ENCODE measurements at places on chromosomes 12 and 14.

DNA sequence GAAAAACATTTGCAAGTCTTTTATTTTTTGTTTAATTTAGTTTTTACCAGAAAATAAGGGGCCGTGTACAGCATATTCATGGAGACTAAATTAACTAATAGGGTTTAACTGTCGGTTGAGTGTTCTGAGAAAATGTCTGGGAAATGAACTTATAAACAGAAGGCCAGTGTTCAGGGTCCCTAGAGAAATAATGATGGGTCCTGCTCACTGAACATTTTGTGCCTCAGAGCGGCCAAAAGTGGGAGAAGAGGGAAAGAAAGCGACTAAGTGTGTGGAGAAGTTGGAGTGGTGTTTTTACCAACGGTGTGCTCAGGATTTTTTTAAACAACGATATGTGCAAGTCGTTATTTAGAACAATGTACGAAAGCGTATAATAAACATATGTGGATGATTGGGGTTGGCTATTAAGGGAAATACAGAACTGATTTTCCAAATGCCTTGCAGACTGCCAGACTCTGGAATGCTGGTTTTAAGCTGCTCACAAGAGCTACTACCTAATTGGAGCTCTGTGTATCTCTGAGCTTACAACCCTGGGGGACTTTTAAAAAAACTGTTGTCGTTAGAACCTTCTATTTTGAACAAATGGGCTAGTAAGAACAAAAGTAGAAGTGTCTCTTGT is 166.7 kb downstream of the SLC38A4 start:
- DNase-seq = no peak

DNA sequence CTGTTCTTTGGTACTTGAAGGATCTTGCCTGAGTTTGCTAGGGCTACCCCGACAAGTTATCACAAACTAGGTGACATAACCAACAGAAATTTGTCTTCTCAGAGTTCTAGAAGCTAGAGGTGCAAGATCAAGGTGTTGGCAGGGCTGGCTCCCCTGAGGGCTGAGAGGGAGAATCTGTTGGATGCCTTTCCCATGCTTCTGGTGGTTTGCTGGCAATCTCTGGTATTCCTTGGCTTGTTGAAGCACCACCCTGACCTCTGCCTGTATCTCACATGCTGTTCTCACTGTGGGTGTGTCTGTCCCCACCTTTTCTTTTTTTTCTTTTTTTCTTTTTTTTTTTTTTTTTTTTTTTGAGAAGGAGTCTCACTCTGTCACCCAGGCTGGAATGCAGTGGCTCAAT is 81.2 kb downstream of the VCPKMT start:
- DNase-seq = no peak

DNA sequence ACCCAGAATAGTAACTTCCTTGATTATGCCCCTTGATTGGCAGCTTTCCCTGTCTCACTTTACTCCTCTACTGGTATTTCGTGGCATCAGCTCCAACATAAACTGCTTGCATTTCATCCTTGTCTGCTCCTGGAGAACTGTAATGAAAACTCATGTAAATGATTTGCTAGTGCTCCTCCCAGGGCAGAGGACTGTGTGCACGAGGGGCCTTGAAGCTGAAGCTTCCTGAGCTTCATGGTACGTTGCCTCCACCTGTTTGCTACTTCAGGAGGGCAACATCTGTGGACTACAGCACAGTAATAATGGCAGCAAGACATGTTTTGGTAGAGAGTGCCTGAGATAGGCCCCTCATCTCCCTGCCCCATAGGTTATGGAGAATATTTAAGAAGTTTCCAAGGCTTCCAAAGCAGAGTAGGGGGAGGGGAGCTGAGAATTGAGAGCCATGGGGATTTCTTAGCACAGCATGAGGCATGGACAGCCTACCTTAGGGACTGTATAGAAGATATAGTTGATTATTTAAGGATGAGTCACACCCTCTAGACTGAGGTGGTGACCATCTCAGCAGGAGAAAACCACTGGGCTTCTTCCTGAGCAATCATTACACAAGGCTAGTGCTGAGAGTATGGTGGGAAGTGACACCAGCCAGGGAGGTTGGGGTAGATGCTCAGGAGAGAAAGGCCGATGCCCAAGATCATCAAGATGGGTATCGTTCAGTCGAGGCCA is 29.5 kb downstream of the CCDC198 start:
- no peak for DNase-seq

DNA sequence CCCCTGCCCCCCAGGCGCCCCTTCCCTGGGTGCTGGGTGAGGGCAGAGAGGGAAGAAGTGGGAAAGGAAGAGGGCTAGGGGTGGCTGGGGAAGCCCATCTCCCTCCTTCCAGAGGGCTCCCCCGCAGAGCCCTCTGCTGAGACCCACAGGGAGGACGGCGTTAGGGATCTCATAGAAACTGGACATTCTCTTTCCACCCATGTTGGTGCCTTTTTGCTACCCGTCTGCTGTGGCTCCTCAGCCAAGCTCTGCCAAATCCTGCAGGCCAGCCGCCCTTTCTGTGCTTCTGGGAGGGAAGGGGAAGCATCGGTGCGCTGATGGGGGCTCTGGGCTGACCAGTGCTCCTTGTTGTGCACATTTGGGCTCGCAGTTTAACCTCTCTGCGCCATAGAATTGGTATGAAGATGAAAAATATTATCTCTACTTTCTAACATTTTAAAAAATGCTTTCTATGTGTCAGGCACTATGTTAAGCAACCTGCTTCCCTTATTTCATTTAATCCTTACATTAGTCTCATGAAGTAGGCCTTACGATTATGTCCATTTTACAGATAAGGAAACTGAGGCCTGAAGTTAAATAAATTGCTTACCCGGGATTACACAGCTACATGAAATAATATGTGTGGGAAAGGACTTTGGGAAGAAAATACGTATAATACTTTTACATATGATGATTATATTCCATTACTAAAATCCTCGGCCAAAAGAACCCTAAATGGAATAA is 981 bp downstream of the SLC48A1 start:
- DNase-seq = no peak

- DNase-seq = no peak
These were observed 161.8 kb downstream of the PAH start for GRCh38 chr12:102755266-102755665.

- DNase-seq = no peak
These were observed 13.7 kb upstream of the FBXL14 start for GRCh38 chr12:1607940-1608712.

DNA sequence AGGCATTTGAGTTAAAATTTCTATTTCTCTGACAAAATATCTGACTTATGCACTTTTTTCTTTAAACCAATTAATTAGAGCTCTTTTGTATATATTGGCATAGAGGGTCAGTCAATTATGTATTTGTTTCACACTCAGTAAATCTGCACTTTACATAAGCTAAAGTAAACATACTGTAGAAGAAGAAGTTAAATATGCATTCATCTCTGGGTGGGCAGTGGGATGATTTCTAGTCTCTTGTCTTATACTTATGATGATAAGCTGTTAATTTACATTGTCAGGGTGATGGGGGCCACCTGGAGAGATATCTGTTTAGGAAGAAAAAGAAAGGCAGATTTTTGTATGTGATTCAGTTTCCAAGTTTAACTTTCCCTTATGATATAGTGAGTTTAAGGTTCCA is 330.8 kb downstream of the IPO8 start:
- DNase-seq = no peak

DNA sequence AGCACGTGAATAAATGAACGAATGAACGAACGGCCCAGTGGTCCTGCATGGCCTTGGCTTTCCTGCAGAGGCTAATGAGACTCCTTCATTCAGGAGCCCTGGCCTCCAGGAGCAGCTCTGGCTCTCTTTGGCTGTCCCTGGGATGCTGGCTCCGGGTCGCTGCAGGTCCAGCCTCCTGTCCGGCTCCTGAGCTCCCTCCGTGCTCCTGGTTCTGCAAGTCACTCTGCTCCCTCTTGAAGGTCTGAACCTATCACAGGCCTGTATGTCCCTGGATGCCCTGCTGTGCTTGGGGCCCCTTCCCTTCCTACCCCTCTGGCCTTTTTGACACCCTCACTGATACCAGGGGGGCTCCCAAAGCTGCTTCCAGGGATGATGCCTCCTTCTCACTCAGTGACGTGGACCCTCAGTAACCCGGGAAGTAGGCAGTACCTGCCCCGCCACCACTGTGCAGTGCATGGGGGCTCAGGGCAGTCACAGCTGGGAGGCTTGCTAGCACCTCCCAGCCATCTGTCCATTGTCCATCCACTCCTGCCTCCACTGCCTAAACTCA is 133.7 kb upstream of the C14orf180 start:
- no peak for DNase-seq

GRCh38 chr12:79512068-79512467 is 178.7 kb downstream of the PAWR start:
- DNase-seq = no peak

GRCh38 chr14:96383445-96383844 is 8.5 kb upstream of the AK7 start:
- DNase-seq = no peak

GRCh38 chr14:33767586-33768457 is 183.1 kb downstream of the EGLN3 start:
- no peak for DNase-seq

DNA sequence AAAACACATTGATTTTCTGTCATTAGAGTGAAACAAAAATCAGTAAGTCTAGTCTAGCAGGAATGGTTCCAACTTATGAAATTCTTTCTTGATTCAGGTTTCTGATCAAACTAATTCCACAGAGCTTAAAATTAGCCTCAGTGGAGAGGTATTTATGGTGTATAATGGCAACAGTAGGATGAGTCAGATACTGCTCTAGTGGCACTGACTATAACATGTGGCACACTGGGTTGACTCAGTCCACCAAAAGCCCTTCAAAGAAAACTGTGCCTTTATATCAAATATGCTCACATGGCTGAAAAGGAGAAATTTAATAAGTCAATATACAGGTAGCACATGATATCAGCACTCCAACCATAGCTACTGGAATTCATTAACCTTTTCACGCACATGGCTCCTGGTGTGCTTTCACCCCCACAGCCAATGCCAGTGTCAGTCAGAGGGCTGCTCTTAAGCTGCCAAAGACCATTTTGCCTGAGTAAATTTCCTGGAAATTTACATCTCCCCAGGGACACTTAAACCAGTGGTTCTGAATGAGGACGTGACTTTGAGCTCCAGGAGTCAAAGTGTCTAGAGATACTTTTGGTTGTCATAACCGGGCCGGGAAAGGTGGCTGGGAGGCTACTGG is 21.7 kb upstream of the CATSPERB start:
- no peak for DNase-seq

GRCh38 chr14:95345032-95345431 is 25.3 kb upstream of the CLMN start:
- DNase-seq = no peak

DNA sequence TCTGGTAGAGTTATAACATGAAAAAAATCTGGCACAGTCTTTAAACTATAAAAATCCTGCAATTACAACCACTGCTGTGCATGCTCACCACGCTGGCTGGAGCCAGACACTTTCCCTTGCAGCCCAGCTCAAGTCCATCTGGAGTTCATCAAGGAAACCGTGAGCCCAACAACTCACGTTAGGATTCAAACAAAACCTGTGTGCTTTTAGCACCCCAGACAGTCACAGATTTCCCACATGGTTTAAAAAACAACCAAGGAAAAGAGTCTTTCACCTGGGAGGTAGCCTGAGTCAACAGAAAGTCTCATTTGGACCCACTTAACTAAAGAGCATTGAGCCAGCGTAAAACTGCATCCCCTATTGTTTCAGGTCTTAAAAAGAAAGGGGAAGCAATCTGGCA is 4.7 kb downstream of the LRIG3 start:
- no peak for DNase-seq

DNA sequence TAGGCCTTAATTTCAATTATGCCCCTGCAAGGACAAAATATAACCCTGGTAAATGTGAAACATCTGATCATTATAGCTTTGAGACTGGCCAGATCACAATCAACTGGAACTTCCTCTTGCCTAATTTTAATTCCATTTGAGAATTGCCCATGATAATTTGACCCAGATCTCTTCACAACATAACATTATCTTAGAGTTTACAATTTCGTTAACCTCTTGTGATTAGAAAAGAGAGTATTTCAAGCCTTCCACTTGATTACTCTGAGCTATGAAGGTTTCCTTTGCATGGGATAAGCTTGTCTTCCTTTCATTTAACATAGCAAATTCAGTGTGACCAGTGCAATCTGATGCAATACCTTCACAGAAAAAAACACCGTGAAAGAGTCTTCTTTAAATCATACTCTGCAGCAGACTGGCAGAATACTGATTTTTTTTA is 143.6 kb downstream of the DUSP6 start:
- DNase-seq = no peak

GRCh38 chr12:38385486-38385885 is 68.9 kb downstream of the ALG10B start:
- DNase-seq = no peak

DNA sequence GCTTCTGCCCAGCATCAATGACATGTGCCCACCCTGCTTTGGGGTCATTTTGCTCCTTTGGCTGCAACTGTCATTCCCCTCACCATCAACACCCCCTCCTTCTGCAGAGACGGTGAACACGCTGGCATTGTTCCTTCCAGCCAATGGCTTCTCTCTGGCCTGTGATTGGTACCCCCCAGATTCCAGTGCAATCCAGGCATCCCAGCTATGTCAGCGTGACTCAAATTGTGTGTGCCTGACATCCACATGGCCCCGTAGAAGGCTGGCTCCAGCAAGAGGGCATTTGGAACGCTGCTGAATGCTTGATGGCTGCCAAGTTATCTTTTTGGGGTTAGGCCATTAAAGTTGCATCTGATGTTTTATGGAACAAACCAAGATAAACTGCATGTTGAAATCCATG is 21.0 kb upstream of the CCND2 start:
- no peak for DNase-seq

- DNase-seq = no peak
These were observed 84.6 kb downstream of the ITPR2 start for GRCh38 chr12:26748412-26748740.

GRCh38 chr12:42143452-42144157 is 1.1 kb downstream of the GXYLT1 start:
- DNase-seq = no peak

GRCh38 chr14:102784892-102785594 is 7.8 kb downstream of the TRAF3 start:
- no peak for DNase-seq

- DNase-seq = no peak
These were observed 77.1 kb downstream of the B4GALNT3 start for GRCh38 chr12:536751-537245.

GRCh38 chr12:104672096-104672445 is 215.3 kb downstream of the CHST11 start:
- no peak for DNase-seq

GRCh38 chr14:106208794-106209193 is 682.4 kb downstream of the TMEM121 start:
- no peak for DNase-seq

GRCh38 chr12:54428050-54429013 is 9.3 kb upstream of the ITGA5 start:
- no peak for DNase-seq

Measured in activated CD4-positive, alpha-beta T cell treated with anti-CD3 and anti-CD28 coated beads, Interleukin-2, amount 50 U/mL, for 4 hours (primary cell).